ENCODE measurements at places on chromosomes 13 and 19.
A peak's percentile ranks its signal among the peaks of the same experiment; 100 is the strongest.

GRCh38 chr13:71492346-71492871 is 374.6 kb downstream of the DACH1 start:
- no peak for DNase-seq

- no peak for DNase-seq
These were observed 15.9 kb upstream of the S1PR4 start for GRCh38 chr19:3162418-3163229.

DNA sequence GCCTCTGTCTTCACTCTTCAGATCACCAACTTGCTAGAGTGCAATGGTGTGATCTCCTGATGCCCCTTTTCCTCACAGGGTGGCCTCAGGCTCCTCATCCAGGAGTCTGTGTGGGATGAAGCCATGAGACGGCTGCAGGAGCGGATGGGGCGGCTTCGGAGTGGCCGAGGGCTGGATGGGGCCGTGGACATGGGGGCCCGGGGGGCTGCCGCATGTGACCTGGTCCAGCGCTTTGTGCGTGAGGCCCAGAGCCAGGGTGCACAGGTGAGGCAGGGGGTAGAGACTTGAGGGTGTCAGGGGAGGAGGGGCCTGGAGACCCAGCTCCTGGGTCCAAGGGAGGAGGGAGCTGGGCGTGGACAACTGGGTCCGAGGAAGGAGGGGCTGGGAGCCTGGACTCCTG is 9.5 kb downstream of the ALDH16A1 start:
- no peak for DNase-seq

DNA sequence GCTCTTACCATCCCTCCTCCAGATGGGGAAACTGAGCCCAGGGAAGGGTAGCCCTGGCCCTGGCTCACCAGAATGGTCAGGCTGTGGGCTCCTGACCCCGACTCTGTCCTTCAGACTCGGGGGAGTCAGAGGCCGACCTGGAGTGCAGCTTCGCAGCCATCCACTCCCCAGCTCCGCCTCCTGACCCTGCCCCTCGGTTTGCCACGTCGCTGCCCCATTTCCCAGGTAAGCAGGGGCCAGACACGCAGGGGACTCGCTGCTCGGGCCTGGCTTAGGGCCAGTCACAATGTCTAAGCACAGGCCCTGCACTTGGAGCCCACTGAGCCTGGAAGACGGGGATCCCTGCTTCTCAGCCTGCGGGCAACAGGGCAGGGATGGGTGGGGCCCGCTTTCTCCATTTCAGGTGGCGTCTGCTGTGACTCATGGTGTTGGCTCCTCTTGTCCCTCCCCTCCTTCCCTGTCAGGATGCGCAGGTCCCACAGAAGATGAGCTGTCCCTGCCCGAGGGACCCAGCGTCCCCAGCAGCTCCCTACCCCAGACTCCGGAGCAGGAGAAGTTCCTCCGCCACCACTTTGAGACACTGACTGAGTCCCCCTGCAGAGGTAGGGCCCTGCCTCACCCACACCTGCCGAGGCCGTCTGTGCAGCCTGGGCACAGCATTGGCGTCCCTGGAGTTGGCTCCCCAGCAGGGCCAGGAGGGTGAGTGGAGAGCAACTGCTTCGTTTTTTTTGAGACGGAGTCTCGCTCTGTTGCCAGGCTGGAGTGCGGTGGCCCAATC is 9.2 kb upstream of the OVOL3 start:
- DNase-seq, result no peak

DNA sequence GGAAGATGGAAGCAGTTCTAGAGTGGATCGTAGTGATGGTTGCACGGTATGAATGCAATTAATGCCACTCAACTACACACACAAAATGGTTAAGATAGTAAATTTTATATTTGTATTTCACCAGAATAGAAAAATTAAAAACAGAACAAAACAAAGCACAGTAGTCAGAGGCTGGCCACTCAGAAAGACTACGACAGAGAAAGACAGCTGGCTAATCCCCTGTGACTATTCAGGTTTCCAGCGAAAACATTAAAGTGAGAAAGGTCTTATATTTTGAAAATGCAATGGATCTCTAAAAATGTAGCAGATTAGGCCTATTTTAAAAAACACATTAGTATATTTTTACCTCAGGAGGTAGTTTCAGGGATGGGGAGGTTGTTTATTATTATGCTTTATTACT is 131.3 kb upstream of the POSTN start:
- no peak for DNase-seq

DNA sequence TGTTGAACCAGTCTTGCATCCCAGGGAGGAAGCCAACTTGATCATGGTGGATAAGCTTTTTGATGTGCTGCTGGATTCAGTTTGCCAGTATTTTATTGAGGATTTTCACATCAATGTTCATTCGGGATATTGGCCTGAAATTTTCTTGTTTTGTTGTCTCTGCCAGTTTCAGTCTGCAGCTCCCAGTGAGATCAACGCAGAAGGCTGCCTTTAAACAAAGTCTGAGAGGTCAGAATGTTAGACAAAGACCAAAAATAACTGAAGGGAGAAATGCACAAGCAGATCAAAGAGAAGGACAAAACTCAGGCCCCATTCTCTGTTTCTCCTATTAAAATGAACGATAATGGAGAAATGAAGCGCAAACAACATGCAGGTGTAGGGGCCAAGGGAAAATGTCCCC is 170.4 kb downstream of the NHLRC3 start:
- no peak for DNase-seq

DNA sequence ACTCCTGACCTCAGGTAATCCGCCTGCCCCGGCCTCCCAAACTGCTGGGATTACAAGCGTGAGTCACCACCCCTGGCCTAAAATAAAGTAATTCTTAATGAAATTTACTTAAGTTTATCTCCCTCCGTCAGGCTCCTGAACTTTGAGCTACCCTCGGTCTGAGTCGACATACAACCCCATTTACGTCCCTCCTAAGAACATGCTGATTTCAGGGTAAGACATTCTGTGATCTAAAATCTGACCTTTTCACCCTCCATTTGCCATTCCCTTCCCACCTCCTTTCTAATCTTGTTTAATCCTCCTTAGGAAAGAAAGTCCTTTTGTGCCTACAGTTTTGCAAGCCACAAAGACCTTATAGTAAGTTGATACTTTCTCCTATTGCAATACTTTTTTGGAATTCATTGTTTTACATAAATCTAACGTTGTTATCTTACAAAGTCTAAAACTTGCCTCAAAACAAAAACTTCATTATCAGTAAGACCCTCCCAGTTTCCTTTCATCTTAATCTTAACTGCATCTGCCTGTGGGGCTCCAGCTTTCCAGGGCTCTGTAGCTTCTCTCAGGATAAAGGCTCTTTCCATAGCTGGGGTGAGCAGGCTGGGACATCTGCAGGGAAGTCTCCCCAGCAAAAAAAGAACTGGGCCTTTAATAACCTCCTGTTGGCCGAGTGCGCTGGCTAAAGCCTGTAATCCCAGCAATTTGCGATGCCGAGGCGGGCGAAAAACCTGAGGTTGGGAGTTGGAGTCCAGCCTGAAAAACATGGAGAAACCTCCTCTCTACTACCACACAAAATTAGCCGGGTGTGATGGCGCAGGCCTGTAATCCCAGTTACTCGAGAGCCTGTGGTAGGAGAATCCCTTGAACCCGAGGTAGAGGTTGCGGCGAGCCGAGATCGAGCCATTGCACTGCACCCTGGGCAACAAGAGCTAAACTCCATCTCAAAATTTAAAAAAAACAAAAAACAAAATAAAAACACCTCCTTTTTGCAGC is 143.1 kb downstream of the ZNF737 start:
- DNase-seq, result no peak

DNA sequence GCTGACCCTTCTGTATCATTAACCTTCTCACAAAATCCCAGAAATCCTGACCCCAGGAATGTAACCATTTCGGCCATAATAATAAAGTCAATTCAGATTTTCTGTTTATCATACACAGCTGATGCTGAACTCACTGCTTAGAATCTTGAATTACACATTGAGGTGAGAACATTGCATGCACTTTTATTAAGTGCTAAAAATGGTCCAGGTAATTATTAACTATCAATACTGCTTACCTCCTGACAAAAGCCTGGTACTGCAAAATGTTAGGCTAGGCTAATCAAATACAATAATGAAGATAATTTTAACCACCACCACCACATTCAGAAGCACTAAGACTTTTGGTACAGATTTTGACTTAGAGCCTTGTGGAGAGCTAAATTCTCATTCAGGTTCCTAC is 36.1 kb downstream of the KLF12 start:
- no peak for DNase-seq

GRCh38 chr19:13881692-13882418 is 4.9 kb downstream of the NANOS3 start:
- DNase-seq, result peak; percentile 36

GRCh38 chr19:49773663-49774350 is 7.0 kb downstream of the AP2A1 start:
- no peak for DNase-seq

DNA sequence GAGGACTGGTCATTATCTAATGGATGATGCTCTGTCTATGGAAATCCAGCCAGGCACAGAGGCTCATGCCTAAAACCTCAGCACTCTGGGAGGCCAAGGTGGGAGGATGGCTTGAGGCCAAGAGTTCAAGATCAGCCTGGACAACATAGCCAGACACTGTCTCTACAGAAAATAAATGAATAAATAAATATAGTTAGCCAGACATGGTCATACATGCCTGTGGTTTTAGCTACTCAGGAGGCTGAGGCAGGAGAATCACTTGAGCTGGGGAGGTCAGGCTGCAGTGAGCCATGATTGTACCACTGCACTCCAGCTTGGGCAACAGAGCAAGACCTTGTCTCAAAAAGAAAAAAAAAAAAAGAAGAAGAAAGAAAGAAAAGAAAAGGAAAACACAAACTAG is 234.7 kb downstream of the TSHZ3 start:
- no peak for DNase-seq

DNA sequence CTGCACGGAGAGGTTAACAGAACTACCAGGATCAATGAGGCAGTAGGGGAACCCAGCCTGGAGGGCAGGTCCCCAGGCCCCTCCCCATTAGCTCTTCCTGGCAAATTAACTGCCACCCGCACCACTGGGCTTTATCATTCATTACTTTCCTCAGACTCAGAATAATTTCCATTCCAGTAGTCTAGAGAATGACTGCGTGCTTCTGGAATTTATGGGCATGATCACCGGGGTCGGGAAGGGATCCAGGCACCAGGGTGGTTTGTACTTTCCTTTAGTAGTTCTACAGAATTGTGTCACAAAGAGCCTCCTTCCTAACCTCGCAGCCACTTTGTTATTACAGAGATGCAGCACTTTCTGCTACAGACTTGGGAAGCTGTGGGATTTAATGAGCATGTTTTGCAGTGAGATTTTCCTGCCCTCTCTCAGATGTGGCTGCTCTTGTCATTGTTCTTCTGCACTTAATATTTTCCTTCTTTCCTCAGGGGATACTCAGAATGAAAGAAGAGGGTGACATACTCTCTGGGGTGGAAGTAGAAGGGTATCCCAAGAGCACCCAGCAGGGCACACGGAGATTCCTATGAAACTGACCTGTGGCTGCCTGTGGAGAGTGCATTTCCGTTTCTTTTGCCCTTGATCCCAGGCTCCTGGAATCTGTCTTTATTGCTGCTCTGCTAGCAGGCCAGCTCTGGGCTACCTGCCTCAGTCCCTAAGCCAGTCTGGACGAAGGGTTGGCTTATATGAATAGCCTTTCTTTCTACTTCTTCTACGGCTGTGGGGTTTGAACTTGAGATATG is 285.0 kb upstream of the SLC10A2 start:
- no peak for DNase-seq

DNA sequence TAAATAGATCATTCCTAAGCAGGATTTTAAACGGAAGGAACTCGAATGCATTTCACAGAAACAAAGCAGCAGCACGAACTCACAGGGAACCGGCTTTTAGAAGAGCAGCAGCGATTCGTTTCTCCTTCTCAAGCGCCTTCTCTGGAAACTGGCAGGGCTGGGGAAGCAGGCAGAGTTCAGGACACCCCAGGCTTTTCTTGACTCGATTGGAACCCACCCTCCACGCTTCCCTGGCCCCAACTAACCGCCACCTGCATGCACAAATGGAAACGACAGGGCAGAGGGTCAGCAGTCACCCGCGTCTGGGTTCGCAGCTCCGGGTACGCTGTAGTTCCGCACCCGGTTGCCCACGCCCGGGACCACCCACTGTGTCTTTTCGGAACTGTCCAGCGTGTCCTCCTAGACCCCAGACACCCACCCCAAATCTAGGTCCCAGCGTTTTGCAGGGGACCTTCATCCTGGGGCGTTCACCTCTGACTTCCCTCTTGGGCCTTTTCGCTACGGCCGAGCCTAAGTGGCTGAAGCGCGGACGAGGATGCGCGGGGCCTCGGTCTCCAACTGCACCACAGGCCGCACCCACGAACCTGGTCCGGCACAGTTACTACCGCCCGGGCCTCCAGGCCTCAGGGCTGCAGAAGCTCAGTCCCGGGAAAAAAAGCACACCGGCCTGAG is 500 bp downstream of the ZFP30 start:
- DNase-seq, result peak; percentile 12

GRCh38 chr13:80685942-80686341 is 345.0 kb upstream of the SPRY2 start:
- DNase-seq, result no peak

- DNase-seq, result no peak
These were observed 20.9 kb downstream of the FCHO1 start for GRCh38 chr19:17772172-17772571.

GRCh38 chr19:12706332-12706718 is 9.9 kb upstream of the FBXW9 start:
- no peak for DNase-seq

- DNase-seq, result no peak
These were observed 216.4 kb upstream of the SGCG start for GRCh38 chr13:22964245-22964966.

- DNase-seq, result no peak
These were observed 30.8 kb downstream of the USPL1 start for GRCh38 chr13:30648522-30649012.

DNA sequence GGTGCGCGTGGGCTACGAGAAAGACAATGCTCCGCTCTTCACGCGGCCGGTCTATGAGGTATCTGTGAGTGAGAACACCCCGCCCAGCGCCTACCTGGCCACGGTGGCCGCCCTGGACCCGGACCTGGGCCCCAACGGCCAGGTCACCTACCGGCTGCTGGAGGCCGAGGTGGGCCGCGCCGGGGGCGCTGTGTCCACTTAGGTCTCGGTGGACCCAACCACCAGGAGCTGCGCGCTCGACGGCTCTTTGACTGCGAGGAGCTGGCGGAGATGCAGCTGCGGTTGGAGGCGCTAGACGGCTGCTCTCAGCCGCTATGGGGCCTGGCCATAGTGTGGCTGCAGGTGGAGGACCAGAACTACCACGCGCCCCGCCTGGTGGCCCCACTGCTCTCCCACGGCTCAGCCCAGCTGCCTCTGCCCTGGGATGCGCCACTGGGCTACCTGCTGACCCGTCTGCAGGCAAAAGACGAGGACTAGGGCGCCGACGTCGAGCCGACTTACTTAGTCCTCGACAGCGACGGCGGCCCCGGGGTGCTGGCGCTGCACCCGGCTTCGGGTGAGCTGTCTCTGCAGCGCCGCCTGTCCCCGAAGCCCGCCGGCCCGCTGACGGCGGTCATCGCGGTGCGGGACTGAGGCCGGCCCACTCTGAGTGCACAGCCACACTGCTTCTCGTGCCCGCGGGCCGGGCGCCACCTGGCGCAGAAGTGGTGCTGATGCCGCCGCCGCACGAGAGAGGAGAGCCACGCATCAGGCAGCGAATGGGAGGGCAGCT is 173.0 kb downstream of the OLFM4 start:
- DNase-seq, result no peak

GRCh38 chr19:45164577-45165335 is 4.0 kb upstream of the NKPD1 start:
- DNase-seq, result peak; percentile 42

GRCh38 chr13:106599875-106600797 is 32.2 kb upstream of the ARGLU1 start:
- no peak for DNase-seq

All from activated effector memory CD4-positive, alpha-beta T cell treated with Interleukin-2 at 50 U/mL for 16 hours (primary cell).